ENCODE measurements at places on chromosomes 5 and 9. TPM values are rescaled to one million over a fixed set of nuclear protein-coding genes. Genes with fewer than 3 reads are reported as not detected.

Gene PCDHB14
- 1.6 TPM for total RNA-seq

Gene KIF4B
- total RNA-seq, result 0.27 TPM

Gene ZNF462
- total RNA-seq, result 5.2 TPM

Gene SOWAHA
- not detected for total RNA-seq

Gene PCDH1
- total RNA-seq, result 222 TPM

Gene SV2C
- not detected for total RNA-seq

Gene CFAP157
- not detected for total RNA-seq

Gene PRSS3
- 16.2 TPM for total RNA-seq

Gene CNTNAP3B
- total RNA-seq, result 128 TPM

Gene TNFSF8
- total RNA-seq, result not detected

Gene COL23A1
- total RNA-seq, result not detected

Gene LCN15
- total RNA-seq, result not detected

Gene CXCL14
- not detected for total RNA-seq

Gene STPG3
- total RNA-seq, result not detected

Gene IGFBPL1
- total RNA-seq, result not detected

Gene HAPLN1
- total RNA-seq, result not detected

Gene CNTLN
- total RNA-seq, result 7.9 TPM

Gene PRRX2
- total RNA-seq, result not detected

Gene FBP2
- total RNA-seq, result not detected

Gene CCNO
- total RNA-seq, result 0.09 TPM

Gene OTULINL
- under 0.01 TPM for total RNA-seq

Gene PCDHB16
- 0.09 TPM for total RNA-seq

Gene TLE1
- 38.8 TPM for total RNA-seq

Gene CD74
- 0.36 TPM for total RNA-seq

Gene PKD2L2
- not detected for total RNA-seq

Gene SH3PXD2B
- 19.5 TPM for total RNA-seq

Gene POLR1E
- total RNA-seq, result 23.5 TPM

Gene SPINK4
- not detected for total RNA-seq

Gene GPR151
- total RNA-seq, result not detected

Gene PCDHGA10
- 3.9 TPM for total RNA-seq

Gene BARX1
- not detected for total RNA-seq
